Stimulated activated CD8-positive, alpha-beta memory T cell treated with anti-CD3 and anti-CD28 coated beads, Interleukin-15, amount 100 ng/mL, for 4 hours (primary cell): ENCODE measurements at places on chromosomes 1 and 21.

DNA sequence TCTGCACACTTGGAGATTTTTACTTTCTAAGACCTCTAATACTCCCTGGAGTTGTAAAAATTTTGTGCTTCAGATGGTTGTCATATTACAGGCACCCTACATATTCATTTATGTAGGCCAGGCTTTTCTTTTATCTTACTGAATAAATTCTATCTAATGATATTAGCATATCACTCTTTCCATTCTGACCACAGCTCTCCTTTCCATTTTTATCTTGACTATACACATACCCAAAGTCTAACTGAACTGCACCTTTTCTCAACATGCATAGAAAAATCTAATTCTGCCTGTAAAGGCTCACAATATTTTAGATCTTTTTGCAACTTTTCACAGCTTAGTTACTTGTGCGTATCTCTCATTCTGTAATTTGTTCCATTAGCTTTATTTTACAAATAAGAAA lies 52.7 kb upstream of the TSHB start:
- no peak for DNase-seq

GRCh38 chr1:147569587-147570241 lies 28.4 kb downstream of the BCL9 start:
- DNase-seq = no peak

DNA sequence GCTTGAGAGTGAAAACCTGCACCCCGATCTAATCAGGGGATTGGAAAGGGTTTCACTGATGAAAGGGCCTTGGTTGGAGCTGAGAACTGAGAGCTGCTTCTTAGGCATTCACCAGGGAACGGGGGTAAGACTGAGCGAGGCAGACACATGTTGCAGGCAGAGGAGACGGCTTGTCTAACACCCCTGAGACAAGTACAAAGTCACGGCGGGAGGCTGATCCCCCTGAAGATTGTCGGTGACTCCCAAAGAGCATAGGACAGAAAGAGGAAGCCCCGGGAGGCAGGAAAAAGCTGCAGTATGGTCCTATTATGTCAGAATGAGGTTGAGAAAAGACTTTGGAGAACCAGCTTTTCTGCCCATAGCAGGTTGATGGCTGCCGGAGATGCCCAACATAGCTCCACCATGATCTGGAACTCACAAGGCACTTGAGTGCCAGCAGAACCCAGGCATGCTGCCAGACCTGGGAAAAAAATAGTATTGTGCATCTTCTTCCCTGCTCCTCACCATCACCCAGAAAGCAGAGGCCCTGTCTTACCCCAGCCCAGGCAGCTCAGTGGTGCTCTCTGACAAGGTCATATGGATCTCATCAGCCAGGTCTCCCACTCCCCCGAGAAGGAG lies 463.9 kb upstream of the PROX1 start:
- no peak for DNase-seq

DNA sequence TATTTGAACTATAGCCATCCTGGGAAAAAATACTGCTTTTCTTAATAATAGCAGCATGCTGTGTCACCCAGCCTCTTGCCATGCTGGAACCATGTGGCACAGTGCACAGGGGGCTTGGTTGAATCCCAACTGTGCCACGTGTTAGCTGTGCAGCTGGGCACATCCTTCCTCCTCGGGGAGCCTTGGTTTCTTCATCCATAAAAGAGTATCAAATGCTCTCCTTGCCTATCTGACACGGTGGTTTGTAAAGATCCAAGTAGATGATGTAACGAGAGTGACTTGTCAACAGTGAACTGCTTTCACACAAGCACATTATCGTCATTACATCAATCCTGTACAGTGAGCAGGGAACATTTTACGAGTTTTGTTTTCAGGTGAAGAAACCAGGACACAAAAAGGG lies 24.4 kb downstream of the VASH2 start:
- no peak for DNase-seq

GRCh38 chr1:159922511-159923202 lies 2.6 kb downstream of the TAGLN2 start:
- DNase-seq = no peak

- DNase-seq = no peak
Measured at GRCh38 chr1:99004254-99004860, 304 bp downstream of the PLPPR5 start.

- no peak for DNase-seq
Measured at GRCh38 chr21:42799516-42799915, 79.8 kb downstream of the WDR4 start.

- DNase-seq = no peak
Measured at GRCh38 chr1:110319332-110320167, 19.6 kb upstream of the RBM15 start.

GRCh38 chr1:24364605-24364974 lies 45.4 kb downstream of the GRHL3 start:
- no peak for DNase-seq

DNA sequence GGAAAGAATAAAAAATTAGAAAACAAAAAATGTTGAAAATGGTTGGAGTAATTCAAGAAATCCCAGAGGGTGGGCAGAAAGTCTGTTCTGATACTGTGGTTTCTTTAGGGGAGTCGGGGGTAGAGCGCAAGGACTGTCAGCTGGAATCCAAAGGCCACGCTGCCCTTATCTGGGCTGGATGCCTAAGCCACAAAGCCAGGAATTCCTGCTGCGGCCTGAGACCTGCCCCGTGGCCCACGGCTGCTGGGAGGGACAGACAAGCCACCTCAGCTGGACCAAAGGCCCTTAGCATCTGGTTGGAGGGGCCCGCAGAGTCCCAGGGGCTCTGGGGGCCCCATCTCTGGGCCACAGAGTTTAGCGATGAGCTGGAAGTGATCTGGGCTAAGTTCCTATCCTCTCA lies 60.2 kb downstream of the DMRTB1 start:
- DNase-seq = no peak

DNA sequence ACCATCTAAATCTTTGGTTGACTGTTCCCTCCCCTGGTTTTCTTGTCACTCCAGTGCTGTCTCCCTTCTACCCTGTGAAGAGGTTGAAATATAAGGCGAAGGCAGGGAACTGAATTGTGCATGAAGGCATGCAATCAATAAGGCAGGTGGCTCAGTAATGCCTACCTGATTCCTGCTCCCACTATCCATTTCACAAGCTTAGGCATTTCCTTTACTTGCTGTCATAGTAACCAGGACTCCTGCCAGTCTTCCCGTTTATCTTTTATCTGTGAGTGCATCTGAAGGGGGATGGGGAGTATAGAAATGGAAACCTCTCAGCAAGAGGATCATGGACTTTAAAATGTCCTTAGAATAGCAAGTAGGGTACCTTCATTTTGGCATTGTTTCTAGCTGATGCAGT lies 40.5 kb downstream of the MRPS6 start:
- DNase-seq = no peak

DNA sequence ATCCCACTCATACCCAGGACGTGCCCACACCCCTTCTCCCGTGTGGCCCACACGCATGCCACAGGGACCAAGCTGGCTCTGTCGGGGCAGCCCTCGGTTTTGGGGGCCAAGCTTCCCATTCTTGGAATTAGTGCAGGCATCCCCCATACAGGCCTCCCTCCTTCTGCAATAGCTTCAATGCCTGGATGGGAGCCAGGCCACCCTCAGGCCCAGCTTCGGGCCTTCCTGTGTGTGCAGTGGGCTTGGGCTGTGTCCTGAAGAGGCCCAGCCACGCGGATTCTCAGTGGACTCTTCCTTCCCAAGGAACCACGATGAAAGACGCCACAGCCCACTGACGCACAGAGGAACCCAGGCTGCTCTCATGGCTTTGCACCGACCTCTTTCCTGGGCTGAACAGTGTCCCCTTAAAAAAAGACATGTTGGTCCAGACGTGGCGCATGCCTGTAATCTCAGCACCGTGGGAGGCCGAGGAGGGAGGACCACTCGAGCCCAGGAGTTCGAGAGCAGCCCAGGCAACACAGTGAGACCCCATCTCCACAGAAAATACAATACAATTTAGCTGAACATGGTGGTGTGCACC lies 3.4 kb downstream of the KRTAP10-11 start:
- DNase-seq = no peak

DNA sequence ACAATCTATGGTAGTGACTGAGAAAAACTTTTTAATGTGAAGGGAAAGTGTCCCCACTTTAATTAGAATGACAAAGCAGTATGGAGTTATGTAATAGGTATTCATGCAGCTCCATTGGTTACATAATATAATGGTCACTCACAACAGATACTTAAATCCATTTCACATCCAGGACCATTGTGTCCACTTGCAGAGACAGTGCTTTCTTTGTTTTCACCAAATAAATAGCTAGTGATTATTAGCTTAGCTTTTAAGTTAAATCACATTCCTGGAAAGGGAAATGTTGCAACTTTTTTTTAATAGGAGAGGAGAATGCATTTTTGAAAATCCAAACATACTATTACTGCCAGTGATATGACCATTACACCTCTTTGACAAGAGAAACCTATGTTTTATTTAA lies 22.9 kb downstream of the RGL1 start:
- DNase-seq = no peak

DNA sequence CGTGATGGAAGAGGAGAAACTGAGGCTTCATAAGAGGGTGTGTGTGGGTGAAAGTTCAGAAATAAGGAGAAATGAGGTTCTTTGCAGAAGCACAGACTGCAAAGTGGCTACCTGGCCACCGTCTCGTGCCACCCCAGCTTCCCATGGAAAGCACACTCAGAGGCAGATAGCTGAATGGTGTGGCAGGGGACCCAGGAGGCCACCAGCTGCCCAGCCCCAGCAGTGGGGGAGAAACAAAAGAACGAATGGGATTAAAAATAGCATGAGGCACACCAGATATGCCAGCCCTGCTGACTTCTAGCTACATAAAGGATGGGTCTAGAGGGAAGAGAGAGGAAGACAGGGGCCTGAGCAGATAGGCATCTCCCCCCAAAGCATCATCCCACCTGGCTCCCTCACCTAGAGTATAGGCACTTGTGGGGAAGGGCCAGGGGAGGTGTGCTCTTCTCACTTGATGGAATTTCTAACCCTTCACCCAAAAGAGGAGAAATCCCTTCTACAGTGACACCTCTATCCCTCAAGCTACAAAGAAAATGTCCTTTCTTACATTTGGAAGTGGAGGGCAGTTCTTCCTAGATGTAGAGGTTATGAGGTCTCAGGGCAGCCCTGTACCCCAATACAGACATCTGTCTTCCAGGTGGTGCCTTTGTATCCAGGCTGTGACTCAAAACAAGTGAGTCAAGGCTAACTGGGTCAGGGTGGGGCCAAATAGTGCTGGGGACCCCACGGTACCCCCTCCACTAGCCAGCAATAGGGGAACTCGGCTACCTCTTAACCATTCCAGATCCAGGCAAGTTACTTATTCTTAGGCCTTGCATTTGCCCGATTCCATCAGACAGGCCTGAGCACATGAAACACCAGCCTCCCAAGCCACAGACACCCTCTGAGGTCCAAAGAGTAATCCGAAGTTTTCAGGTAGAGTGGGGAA lies 3.5 kb downstream of the HDGF start:
- DNase-seq = no peak

GRCh38 chr1:37537378-37537777 lies 16.7 kb downstream of the SNIP1 start:
- no peak for DNase-seq

- DNase-seq = no peak
Measured at GRCh38 chr1:119713749-119714456, 2.2 kb downstream of the PHGDH start.

DNA sequence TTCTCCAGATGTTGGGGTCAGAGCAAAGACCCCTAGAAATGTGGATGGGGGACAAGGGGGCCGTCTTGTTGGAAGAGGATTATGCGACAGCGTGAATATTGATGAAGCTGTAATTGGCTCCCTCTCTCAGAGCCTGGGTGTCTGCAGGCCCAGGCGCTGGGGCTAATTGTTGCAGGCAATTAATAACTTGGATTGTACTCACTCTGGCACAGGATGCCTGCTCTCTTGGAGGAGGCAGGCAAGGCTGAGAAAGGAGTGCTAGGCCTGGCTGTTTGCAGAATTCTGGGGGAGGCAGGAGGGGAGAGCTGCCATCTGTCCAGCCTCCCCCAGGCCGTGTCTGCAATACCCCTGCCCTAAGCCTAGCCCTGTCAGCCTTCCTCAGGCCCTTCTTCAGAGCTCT lies 4.1 kb upstream of the DISP3 start:
- no peak for DNase-seq

- no peak for DNase-seq
Measured at GRCh38 chr1:156638189-156638985, 3.5 kb upstream of the BCAN start.

GRCh38 chr1:156868341-156868740 lies 7.7 kb downstream of the NTRK1 start:
- DNase-seq = no peak

DNA sequence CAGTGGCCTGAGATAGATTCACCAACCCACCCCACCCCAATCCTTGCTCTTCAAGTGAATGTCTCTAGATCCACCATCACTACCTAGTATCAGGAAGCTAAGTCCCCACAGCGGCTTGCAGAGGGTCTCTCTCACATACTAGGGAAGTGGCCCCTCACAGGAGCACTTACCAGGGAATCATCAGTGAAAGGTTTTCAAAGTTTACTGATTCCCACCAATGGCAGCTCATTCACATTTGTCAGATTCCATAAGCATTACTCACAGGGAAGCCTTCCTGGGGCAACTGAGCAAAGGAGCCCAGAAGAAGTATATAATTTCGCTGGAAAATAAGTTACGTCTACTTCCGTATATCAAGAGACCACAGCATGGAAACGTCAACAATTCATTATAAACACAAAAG lies 120.8 kb downstream of the GREM2 start:
- no peak for DNase-seq

- no peak for DNase-seq
Measured at GRCh38 chr1:214581785-214582184, 21.2 kb upstream of the CENPF start.

DNA sequence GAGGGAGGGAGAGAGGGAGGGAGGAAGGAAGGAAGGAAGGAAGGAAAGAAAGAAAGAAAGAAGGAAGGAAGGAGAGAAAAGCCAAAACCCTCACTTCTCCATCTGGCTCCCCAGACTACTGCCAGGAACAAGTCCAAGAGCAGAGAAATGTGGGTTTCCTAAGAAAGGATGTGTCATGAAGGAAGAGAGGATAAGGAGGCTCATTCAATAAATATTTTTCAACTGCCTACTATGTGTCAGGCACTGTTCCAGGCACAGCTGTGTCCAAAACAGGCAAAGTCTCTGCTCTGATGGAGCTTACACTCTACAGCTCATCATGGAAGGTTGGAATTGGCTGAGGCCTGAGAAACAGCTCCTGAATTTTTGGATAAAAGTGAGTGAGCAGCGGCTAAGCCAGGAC lies 42.6 kb upstream of the ATP2B4 start:
- no peak for DNase-seq

DNA sequence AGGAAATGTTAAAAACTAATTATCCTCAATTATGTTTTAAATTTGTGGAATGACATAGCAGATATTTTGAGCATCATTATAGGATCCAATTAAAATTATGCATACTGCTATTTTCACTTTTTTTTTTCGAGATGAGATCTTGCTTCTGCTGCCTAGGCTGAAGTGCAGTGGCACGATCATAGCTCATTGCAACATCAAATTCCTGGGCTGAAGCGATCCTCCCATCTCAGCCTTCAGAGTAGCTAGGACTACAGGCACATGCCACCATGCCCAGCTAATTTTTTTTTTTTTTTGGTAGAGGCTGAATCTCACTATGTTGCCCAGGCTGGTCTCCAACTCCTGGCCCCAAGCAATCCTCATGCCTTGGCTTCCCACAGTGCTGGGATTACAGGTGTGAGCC lies 11.3 kb upstream of the SLC1A7 start:
- DNase-seq = no peak
